ENCODE measurements at places on chromosomes 6 and 20.

- no peak for DNase-seq
Measured at GRCh38 chr6:1757131-1757530, 147.4 kb downstream of the FOXC1 start.

GRCh38 chr20:16366529-16366928 is 206.7 kb downstream of the KIF16B start:
- no peak for DNase-seq

GRCh38 chr20:36836591-36837269 is 39.2 kb upstream of the TLDC2 start:
- peak; percentile 15 for DNase-seq

- DNase-seq: no peak
Measured at GRCh38 chr6:159114569-159114968, 54.6 kb upstream of the FNDC1 start.

DNA sequence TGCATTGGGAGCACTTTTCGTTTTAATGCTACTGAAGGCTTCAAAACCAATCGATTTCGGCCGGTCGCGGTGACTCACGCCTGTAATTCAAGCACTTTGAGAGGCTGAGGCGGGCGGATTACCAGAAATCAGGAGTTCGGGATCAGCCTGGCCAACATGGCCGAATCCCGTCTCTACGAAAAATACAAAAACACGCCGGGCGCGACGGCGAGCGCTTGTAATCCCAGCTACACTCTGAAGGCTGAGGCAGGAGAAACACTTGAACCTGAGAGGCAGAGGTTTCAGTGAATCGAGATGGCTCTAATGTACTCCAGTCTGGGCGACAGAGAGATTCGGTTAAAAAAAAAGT is 58.4 kb downstream of the TRIM38 start:
- DNase-seq: no peak

DNA sequence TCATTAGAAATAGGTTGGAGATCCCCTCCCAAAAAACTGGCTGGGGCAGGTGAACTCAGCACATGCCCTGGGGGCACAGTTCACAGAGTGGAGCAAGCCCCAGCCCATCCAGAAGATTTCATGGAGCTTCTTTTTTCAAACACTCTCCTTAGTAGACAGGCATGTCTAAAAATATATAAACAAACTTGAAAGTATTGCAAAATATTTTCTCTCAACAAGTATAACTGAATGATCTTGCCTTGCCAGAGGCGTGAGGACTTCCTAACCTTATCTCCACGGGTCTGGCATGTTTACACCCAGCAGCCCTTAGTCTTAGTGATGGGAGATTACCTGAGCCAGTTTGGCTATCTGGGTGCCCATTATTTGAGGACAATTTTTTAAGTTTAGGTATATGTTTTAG is 107.1 kb downstream of the QRSL1 start:
- DNase-seq: no peak

GRCh38 chr6:150313781-150314180 is 55.0 kb upstream of the IYD start:
- no peak for DNase-seq

- DNase-seq: no peak
Measured at GRCh38 chr6:9140172-9140571, 704.8 kb upstream of the SLC35B3 start.

- DNase-seq: no peak
Measured at GRCh38 chr6:42400886-42401612, 50.7 kb downstream of the TRERF1 start.

DNA sequence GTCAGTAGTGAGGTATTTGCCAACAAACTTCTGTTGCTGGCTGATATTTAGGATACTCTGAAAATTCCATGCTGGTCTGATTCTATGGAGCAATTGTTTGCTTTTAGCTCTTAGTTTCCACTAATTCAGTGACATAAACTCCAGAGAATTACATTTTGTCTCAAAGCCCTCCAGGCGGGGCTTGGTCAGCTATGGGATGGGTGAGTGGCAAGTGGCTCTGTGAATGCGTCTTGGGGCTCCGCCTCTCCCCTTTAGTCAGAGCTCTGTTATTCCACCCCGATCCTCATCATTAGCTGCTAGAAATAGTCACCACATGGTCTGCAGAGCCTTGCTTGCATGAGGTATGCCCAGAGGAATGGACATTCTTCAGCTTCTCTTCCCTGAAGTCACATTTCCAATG is 540.6 kb downstream of the QKI start:
- no peak for DNase-seq

DNA sequence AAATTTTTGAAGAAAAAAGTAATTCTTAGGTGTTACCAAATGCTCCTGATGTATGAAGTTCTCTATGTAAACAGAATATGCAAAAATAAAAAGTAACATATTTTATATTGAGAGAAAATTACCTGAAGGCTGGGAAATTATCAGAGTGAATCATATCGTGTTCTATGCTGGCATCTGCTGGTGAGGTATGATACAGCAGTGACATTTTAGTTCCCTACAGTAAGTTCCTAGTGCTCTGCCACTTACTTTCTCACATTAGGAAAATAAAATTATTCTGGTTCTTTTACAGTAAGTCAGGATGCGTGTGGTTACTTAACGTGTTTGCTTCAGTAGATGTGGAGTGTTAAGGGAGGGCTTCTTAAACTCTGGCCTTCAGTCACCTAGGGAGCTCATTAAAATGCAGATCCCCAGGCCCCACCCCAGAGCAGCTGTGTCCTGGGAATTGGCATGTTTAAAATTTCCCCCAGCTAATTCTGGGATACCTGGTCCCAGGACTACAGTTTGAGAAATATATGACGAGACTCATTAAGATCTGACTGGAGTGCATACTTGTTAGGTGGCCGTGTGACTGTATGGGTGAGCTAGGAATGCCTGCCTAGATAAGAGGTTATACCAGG is 3.2 kb downstream of the ACTR5 start:
- no peak for DNase-seq

GRCh38 chr6:6052216-6052615 is 45.5 kb upstream of the NRN1 start:
- no peak for DNase-seq

DNA sequence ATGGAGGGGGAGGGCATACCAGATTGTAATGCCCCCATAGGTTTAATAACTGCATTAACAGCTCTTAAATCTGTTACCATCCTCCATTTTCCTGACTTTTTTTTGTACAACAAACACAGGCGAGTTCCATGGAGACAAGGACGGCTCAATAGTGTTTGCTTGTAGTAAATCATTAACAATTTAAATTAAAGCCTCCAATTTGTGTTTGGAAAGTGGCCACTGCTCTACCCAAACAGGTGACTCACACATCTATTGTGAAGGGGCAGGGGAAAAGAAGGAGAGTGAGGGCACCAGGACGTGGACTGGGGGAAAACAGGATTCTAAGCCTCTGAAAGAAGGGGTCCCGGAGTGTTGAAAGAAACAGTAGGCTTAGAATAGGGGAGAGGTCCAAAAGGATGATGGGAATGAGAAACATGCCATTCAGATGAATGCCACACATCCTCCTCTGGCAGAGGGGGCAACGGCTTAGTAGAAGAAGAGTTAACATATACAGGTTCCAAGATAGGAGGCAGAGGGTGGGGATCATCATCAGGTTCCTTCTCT is 6.9 kb downstream of the GLYATL3 start:
- DNase-seq: no peak

- no peak for DNase-seq
Measured at GRCh38 chr20:45853484-45853883, 3.7 kb downstream of the ACOT8 start.

DNA sequence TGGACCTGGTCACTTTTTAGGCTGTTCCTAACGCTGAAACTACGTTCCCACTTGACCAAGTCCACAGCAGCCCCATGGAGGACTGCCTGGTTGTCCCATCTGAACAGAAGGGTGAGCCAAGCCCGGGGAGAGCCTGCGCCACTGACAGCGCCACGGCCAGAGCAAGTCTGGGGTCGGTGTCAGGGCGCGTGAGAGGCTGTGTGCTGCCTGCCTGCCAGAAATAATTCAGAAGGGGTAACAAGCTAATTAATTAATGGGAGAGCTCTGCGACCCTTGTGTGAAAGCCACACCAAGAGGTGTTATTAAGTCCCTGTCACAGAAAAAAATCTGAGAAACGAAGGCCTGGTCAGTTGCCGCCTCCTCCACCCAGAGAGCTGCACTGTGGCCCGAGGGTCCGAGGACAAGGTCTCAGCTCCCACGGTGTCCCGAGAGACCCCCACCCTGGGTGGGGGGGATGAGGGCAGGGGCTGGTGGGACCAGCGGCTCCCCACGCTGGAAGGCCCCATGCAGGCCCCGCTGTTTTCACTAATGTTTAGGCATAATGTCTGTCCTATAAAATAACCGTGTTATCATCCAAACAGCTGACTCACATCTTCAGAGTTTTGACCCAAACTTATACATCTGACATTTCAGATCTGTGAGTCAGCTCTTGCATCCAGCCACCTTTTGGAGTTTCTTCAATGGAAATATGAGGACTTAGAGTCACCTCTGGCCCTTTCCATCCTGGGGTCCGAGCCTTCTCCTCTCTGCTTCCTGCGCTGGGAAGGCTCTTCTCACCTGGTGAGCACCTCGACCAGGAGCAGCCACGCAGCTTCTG is 58.5 kb downstream of the DLL1 start:
- no peak for DNase-seq

- no peak for DNase-seq
Measured at GRCh38 chr6:157219201-157220200, 103.8 kb downstream of the TMEM242 start.

DNA sequence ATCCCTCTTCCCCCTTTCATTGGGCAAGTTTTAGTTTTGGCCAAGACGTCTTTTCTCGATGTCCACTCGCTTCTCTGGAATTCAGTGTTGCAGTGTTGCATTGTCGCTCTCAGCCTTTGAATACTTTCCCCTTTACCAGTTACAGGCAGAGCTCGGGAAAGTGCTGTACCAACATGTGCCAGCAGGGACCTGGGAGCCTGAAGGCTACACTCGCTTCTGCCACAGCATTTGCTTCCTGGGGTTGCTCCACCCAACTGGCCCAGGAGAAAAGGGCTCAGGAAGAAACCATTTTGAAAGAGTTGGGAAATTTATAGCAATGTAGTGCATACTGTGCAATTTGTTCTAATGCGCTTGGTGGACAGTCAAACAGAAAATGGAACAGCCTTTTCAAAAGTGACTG is 78.6 kb downstream of the LINC00237 start:
- no peak for DNase-seq

- DNase-seq: no peak
Measured at GRCh38 chr20:63739130-63740069, at the start of gene SLC2A4RG. Gene SLC2A4RG, plus strand, starts transcription at chr20:63739776. Its CDS starts 137 bp downstream, at chr20:63739913.

GRCh38 chr6:13488015-13488895 is 855 bp upstream of the GFOD1 start:
- DNase-seq: no peak

GRCh38 chr6:53924277-53924676 is 129.5 kb downstream of the LRRC1 start:
- DNase-seq: no peak

- DNase-seq: no peak
Measured at GRCh38 chr20:63560856-63561609, 7.1 kb downstream of the FNDC11 start.

DNA sequence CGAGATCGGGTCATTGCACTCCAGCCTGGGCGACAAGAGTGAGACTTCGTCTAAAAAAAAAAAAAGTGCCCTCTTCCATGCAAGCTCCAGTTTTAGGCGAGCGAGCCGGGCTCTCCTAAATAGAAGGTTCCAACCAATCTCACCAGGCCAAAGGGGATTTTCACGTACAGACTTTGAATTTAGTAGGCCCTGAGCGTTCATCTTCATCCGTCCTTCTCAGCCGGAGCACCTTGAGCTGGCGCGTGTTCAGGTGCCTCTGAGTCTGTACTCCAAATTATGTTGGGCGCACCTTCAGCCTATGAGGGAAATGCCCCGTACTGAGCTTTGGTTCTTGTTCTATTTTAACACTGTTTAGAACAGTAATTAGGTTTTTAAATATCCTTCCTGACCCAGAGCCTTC is 817 bp upstream of the TAP2 start:
- DNase-seq: no peak

- no peak for DNase-seq
Measured at GRCh38 chr20:47557218-47557617, 55.5 kb downstream of the NCOA3 start.

DNA sequence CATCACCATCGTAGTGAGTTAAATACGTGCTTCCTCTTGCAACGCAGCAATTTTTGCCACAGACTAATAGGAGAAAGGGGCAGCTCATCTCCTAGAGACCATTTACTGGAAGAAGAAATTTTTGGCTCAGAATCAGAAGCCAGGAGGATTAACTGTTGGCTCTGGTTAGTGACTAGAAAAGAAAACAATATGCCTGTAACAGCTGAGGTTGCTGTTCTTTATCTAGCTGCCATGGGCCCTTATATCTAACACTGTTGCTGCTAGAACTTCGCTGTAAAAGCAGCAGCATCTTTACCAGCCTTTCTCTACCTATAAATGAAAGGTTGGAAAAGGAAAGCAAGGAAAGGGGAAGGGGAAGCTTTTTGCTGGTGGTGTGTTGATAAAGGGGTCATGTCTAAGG is 65.9 kb downstream of the FAM135A start:
- no peak for DNase-seq

- DNase-seq: no peak
Measured at GRCh38 chr6:11155589-11155988, 44.1 kb upstream of the ERVFRD-1 start.

DNA sequence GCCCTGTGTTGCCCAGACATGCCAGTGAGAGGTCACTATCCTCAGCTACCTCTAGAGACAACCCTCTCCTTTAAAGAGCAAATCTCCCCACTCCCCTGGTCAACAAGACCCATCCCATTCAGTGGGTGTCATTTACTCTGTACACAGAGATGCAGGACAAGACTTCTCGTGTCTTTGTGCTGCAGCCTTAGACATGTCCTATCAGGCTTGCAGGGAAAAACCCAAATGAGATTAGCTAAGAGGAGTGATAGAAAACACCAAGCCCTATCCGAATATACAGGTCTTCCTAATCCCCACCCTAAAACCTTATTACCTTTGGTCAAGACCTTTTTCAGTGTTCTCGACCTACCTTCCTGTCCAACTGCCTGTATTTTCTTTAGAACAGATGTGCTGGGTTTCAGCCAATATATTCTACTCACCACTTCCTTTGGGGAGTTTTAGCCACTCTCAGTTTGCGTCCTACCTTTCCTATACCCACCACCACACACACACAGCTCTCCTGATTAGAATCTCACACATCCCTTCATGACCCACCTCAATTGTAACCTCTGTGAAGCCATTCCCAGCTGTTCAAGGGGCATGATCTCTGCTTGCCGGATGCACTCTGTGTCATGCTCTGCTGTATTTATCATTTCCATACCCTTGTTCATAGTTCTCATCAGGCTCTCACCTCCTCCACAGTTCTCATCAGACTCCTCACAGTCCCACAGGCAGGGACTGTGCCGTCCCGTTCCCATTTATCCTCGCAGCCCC is 39.7 kb downstream of the TRAM2 start:
- no peak for DNase-seq

DNA sequence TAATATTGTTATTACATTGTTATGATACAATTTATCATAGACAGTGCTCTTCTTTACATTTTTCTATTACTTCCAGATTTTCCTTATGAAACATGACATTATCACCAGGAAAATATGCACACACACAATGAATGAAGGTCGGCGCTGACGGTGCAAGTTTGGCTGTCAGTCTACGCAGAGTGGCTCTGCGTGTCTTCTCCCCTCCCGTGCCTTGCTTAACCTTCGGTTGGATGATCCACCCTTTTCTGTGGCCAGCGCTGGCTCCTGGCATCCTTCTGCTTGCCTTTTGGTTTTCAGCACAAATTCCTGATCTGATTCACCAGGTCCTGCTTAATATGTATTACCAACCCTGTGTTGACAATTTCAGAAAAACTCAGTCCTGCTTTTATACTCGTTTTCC is 157.4 kb downstream of the TSHZ2 start:
- DNase-seq: no peak

Measured in activated CD4-positive, alpha-beta T cell treated with anti-CD3 and anti-CD28 coated beads, Interleukin-2, amount 50 U/mL, for 24 hours (primary cell).